ENCODE measurements at places on chromosomes 2 and 18.

- no peak for DNase-seq
Observed at GRCh38 chr18:39524370-39524769, 1958.8 kb upstream of the CELF4 start.

- no peak for DNase-seq
Observed at GRCh38 chr18:63175264-63175663, 144.3 kb downstream of the BCL2 start.

DNA sequence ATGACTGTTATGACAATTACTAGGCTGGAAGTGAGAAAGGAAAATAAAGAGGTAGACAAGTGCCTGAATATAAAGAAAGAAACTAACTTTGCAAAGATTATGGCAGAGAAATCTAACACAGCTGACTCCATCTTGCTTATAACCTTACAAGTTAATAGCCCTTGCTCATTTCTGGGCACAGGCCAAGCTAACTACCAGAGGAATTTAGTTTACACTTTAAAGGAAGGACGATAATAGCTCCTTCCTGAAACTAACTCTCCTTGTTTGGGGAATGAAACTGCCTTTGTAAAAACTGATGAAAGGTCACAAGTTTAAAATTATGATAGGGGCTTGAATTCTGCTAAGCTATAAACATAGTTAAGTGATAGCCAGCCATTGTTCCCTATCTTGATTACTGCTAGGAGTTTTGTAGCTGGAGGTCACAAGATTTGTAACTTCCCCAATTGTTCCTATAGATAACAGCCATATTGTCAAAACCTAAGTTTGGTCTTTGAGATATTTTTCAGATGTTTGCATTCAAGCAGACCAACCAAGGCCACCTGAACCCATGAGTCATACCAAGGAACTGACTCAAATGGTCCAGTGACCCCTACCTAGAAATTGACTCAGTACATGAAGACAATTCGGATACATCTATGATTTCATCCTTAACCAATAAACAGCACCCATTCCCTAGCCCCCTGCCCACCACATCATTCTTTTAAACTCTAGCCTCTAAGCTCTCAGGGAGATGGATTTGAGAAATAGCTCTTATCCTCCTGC lies 209.2 kb upstream of the LRATD1 start:
- DNase-seq = no peak

DNA sequence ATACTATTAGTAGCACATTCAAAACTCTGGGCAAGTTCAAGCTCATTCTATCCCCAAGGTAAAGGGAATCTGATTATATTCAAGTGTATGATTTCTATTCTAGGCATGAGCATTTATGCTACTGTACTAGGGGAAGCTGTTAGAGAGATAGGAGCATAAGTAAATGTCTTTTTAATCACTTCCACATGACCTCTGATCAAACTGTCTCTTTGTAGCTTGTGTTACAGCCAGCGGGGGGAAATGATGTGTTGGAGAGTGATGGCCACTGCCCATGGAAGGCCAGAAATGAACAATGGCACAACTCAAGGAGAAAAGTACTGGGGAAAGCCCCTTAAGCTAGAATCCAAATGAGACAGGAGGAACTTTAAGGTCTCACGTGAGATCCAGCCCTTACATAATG lies 894.9 kb upstream of the CDH2 start:
- no peak for DNase-seq

DNA sequence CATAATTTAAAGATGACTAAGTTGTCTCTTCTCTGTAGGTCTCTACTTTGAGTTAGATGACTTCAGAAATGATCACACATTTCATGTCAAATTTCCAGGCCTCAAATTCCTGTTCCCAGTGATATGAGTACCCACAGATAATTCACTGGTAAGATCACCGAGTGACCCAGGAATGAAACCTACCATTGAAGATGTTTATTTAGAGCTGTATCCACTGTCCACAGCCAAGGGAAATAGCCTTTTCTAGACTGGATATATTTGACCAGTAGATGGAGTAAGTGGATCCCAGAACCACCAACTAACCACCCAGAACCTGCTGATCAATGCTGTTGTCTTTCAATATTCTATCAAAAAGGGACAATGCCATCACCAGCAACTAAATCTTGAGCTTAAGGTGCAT lies 238.8 kb downstream of the SLC8A1 start:
- DNase-seq = no peak

GRCh38 chr2:70678576-70679143 lies 89.3 kb downstream of the ADD2 start:
- DNase-seq = no peak
